CD4-positive, alpha-beta T cell treated with Interleukin-1 beta for 1 hour (primary cell): ENCODE measurements at places on chromosomes 3 and 15.

GRCh38 chr15:82934100-82934880, 18.2 kb downstream of the HOMER2 start:
- DNase-seq, result no peak

GRCh38 chr15:28112101-28112760, 13.1 kb upstream of the OCA2 start:
- DNase-seq, result no peak

DNA sequence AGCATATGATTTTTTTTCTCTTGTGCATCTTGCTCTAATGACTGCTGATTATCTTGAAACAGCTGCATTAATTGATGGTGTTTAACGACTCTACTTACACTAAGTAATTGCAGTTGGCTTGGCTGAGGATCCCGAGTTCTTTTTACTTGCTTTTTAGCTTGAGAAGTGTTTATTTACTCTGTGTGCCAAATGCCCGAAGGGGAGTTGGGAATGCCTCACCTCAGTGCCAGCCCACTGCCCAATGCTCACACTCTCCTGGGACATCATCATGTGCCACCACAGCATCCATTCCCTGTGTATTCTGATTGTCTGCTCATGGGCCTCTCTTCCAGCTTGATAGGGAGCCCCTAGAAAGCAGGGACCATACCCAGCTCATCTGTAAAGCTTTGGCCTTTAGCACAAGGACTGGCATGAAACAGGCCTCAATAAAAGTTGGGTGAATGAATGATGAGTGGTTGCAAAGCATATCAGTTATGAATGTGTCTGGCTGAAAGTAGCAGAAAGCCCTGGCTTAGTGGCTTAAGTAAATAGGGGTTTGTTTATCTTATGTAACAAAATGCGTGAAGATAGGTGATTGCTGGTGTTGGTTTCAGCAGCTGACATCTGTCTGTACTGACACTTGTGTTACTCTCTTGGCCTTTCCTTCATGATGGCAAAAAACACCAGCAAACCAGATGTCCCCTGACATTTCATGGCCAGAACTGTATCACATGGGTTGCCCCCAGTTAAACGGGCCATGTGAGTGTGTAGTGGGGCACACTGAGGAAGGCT, 8.1 kb downstream of the PXYLP1 start:
- no peak for DNase-seq

- DNase-seq, result no peak
These were observed 81.3 kb downstream of the KCNAB1 start for GRCh38 chr3:156201411-156202405.

- DNase-seq, result no peak
These were observed 50.7 kb upstream of the FGF7 start for GRCh38 chr15:49372366-49372765.

DNA sequence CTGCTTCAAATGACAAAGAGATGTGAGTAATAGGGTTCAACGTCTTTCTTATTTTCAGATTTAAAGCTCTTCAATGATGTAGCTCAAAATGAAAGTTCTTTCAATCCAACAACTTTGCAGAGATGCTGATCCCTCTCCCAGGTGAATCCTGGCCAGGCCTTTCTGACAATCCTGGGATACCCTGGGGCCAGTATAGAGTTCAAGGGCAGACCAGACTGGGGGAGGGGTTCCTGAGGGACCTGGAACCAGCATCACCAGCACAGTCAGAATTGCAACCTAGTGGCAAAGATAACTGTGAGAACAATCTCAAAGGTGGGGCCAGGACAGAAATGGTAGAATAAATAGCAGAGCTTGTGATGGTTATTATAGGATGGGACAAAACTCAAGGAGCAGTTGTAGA, 19.7 kb upstream of the NCK1 start:
- DNase-seq, result no peak
